Naive thymus-derived CD8-positive, alpha-beta T cell (primary cell): ENCODE measurements at places on chromosomes 7 and 10. TPM values are rescaled to one million over a fixed set of nuclear protein-coding genes. Genes with fewer than 3 reads are reported as not detected.
A peak's percentile ranks its signal among the peaks of the same experiment; 100 is the strongest.

GRCh38 chr10:47035819-47036337 is 124.7 kb downstream of the PTPN20 start:
- no peak for DNase-seq

- DNase-seq, result no peak
Measured at GRCh38 chr7:80907141-80907601, 11.7 kb downstream of the SEMA3C start.

Gene TEX36
- not detected for total RNA-seq

- no peak for DNase-seq
Measured at GRCh38 chr7:36127075-36127740, 25.8 kb upstream of the EEPD1 start.

- DNase-seq, result peak; percentile 39
Measured at GRCh38 chr10:117216611-117217195, 19.4 kb downstream of the KCNK18 start.

Gene CPA2
- not detected for total RNA-seq

Gene TMEM225B
- total RNA-seq, result 2.5 TPM

Gene SH2D4B
- total RNA-seq, result 0.36 TPM

DNA sequence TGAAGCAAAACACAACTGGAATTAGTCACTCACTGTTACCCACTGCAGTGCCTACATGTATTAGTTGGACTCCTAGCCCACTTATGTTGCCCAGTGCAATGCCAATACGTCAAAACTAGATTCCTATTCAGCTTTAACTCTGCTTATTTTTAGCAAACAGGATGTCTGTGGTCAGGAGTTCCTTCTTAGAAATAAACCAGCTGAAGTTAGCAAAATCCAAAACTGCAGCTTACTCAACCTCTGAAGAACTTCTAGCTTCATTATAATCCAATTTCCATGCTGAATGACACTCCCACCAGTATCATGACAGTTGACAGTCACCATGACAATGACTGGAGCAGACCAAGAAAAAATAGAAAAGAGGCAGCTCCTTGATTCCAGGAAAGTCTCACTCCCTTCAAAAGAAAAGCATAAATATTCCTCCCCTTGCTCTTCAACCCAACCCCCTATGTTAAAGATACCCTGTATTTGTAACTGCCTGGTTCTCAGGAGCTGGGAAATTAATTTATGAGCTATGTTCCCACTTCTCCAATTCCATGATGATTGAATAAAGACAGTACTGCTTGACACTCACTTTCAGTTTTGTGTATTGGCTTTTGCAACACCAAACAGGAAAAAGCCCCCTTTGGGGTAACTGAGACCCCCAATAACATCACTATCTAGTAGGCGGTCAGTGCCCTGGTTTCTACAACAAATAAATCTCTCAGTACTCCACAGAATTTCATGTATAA is 327.4 kb downstream of the SORCS1 start:
- no peak for DNase-seq

DNA sequence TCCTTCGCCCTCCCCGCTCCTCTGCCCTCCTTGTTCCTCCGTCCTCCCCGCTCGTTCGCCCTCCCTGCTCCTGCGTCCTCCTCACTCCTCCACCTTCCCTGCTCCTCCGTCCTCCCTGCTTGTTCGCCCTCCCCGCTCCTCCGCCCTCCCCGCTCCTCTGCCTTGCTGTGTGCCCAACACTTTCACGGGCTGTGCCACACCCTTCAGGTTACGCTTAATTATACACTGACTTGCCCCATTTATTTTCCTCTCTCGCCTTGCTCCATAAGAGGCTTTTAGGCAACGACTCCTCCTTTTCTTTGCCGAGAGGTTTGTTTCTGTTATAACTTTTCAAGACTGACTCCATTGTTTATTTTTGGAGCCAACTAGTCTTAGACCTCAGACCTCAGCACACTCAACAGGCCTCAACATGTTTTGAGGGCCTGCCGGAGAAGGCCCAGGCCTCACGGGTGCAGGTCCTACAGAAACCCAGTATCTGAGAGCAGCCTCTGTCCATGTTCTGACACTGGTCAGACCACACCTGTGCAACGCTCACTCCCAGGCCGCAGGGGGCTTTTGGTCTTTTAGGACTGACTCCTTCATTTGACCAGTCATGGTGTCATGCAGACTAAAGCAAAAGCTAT is 18.2 kb upstream of the PRKAG2 start:
- DNase-seq, result no peak

- DNase-seq, result no peak
Measured at GRCh38 chr10:72044417-72045041, 43.8 kb downstream of the SPOCK2 start.

Gene DRGX
- not detected for total RNA-seq

GRCh38 chr7:21771906-21772610 is 173.6 kb downstream of the CDCA7L start:
- no peak for DNase-seq

Gene INMT
- 0.77 TPM for total RNA-seq

DNA sequence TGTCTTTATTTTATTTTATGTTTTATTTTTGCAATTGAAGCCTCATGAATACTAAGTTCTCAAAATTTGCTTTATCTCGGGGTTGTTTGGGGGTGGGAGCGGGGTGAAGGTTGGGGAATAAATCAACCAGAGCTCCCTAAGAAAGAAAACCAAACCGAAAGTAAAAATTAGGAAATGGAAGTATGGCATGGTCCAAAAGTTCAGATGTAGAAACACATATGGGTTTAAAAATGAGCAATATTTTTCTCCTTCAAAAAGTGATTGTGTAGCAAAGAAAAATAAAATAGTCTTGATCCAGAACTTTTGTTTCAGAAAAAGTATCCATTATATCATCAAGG is 177.4 kb upstream of the PLXDC2 start:
- no peak for DNase-seq

- no peak for DNase-seq
Measured at GRCh38 chr10:8289186-8289924, 234.9 kb downstream of the GATA3 start.

- no peak for DNase-seq
Measured at GRCh38 chr10:9796564-9796963, 1221.1 kb upstream of the CELF2 start.

Gene GRK5
- 22.6 TPM for total RNA-seq

Gene BMPR1A
- 11.0 TPM for total RNA-seq

DNA sequence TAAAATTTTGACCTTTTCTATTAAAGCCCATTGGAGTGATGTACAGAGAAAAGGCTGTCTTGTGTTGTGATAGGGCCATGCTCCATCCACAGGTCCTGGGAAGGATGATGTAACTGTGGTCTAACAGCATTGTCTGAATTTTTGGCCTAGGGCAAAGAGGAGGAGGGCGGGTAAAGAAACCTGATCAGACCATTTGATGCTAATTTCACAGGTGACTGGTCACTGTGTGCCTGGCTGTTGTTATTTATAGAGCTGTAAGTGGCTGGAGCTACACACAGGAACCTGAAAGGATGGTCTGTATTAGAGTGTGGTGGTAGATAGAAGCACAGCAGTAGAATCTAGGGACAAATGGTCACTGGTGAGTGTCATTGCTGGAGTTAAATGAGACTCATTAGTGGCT is 182.1 kb downstream of the AUTS2 start:
- DNase-seq, result no peak

Gene SCART1
- 3.8 TPM for total RNA-seq

DNA sequence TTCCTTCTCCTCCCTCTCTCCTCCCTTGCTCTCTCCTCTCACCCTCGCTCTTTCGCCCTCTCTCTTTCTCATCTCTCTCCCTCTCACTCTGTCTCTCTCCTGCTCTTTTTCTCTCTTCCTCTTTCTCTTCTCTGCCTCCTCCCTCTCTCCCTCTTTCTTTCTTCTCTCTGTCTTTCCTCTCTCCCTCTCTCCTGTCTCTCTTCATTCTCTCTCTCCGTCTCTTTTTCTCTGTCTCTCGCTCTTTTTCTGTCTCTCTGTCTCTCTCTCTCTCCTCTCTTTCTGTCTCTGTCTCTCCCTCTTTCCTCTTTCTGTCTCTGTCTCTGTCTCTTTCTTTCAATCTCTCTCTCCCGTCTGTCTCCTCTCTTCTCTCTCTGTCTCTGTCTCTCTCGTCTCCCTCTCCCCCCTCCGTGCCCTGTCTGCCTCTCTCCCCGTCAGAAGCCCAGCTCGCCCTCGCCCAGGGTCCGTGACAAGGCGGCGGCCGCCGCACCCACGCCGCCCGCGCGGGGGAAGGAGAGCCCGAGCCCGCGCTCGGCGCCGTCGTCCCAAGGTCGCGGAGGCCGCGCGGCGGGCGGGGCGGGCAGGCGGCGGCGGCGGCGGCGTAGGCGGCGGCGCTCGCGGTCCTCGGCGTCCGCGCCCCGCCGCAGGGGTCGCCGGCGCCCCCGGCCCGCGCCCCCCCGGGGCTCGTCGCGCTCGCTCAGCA is 21.3 kb upstream of the HSPB1 start:
- DNase-seq, result no peak

DNA sequence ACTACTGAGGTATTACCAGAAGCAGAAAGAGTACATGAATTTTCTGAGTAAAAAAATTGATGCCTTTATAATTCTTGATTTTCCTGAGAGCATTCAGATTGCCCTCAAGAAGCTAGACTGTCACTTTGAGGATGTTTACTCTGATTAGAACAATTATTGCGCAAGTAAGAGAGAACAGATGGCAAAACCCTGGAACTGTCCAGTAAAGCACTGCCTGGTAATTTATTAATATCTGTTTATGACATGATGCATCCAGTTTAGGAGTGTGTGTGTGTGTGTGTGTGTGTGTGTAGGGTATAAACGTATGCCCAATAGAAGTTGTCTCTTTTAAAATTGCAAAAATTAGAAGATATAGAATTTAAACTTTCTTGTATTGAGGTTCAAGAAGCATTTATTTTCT is 379.7 kb downstream of the PHTF2 start:
- DNase-seq, result no peak

DNA sequence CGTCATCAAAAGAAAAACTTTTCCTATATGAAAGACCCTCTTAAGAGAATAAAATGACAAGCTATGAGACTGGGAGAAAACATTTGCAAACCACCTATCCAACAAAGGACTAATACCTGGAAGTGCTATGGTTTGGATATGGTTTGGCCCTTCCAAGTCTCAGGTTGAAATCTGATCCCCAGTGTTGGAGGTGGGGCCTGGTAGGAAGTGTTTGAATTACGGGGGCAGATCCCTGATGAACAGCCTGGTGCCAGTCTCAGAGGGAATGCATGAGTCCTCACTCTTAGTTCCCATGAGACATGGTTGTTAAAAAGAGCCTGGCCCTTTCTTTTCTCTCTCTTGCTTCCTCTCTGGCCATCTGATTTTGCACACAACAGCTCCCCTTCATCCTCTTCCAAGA is 6.3 kb downstream of the ALDH18A1 start:
- no peak for DNase-seq

DNA sequence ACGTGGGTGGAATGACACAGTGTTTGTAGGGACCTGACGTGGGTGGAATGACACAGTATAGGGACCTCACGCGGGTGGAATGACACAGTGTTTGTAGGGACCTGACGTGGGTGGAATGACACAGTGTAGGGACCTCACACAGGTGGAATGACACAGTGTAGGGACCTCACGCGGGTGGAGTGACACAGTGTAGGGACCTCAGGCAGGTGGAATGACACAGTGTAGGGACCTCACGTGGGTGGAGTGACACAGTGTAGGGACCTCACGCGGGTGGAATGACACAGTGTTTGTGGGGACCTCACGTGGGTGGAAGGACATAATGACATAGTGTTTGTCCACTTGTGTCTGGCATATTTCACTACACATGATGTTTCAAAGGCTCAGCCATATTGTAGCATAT is 19.3 kb downstream of the PPP2R2D start:
- DNase-seq, result no peak

Gene CPA4
- total RNA-seq, result not detected

DNA sequence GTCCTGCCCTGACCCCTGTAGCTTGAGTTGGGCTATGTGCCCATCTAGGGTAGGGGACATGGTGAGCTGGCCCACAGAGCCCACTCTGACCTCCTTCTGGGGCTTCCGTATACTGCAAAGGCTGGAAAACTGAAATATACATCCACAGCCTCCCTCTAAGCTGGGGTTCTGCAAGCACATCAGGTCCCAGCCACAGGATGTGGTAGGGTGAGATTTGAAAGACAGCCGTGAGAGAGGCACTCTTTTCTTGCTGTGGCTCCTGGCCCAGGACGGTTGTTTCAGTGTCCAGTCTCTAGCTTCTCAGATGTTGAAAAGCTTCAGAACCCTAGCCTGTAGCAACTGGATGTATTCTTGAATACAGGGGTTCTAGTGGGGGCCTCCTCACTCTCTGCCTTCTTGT is 60.1 kb upstream of the ADRB1 start:
- DNase-seq, result no peak

Gene JAZF1
- total RNA-seq, result 3.6 TPM

- DNase-seq, result no peak
Measured at GRCh38 chr7:13801669-13802068, 187.8 kb downstream of the ETV1 start.

DNA sequence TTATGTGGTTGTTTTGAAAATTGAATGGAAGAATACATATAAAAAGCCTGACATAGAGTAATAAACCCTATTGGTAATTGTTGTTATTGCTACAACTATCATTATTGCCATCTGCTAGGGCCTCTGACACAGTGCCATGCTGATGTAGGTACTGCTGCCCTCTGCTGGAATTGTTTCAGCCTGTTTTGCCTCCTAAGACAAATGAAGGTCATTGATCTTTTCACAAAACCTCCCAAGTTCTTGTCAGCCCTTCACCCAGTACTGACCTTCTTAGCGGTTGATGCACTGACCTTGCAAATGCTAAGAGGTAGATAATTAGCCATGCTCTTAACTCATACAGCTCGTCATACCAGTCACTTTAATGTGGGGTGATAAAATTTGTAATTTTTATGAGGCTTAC is 975.2 kb downstream of the SORCS1 start:
- no peak for DNase-seq

GRCh38 chr10:72858067-72858466 is 35.5 kb upstream of the OIT3 start:
- DNase-seq, result no peak

- no peak for DNase-seq
Measured at GRCh38 chr7:121360564-121360963, 31.8 kb downstream of the WNT16 start.

Gene RAB19
- 5.4 TPM for total RNA-seq

DNA sequence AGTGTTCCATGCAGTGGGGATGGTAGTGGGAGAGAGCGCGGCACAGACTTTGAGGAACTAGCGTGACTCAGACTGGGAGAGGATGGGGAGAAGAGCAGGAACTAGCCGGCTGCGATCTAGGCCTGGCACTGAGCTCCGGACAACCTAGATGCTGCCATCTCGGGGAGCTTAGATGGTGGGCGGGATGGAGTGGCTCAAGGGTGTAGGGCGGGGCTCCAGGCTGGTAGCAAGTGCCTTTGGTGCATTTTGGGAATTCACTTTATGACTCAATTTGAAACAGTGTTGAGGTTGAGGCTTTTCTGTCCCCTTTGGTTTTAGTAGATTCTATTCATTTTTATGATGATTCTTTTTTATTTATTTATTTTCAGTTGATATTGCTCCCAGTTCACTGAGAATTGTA is 185.3 kb upstream of the GPR26 start:
- no peak for DNase-seq

Gene LHFPL3
- total RNA-seq, result not detected

- DNase-seq, result peak; percentile 77
Measured at GRCh38 chr7:130367088-130367755, 13.1 kb upstream of the CPA1 start.

GRCh38 chr10:113284635-113285034 is 268.2 kb upstream of the HABP2 start:
- no peak for DNase-seq

Gene GHITM
- 92.5 TPM for total RNA-seq

- DNase-seq, result no peak
Measured at GRCh38 chr10:122459561-122460273, 1.6 kb upstream of the HTRA1 start.
